Hepatocyte (in vitro differentiated cells): ENCODE measurements at places on chromosomes 6 and 20.
A peak's percentile ranks its signal among the peaks of the same experiment; 100 is the strongest.

DNA sequence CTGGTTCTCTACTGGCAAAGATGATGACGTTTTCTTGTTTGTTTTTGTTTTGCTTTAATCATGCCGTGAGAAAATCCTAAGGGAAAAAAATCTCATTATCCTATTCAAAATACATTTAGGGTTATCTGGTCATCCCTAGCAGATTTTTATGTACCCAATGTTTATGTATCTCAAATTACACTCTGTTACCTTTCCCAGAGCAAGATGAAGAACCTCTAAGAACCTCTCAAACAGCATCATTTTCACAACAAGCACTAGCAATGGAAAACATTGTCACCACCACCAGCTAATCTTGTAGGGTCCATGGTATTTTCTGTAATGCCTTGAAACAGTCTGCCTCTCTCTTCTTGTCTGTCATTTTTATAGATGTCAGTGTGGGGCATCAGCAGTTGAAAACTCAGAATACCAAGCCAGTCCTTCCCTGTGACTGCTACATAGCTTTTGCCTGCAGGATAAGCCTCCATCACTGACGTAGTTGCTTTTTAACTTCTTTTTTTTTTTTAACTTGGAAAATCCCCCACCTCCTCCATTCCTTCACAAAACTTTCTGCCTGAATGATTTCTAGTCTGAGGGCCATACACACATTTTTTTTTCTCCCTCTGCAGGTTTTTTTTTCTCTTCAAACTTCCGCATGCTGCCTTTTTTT, 2.4 kb upstream of the SNAP25 start:
- DNase-seq, result no peak

DNA sequence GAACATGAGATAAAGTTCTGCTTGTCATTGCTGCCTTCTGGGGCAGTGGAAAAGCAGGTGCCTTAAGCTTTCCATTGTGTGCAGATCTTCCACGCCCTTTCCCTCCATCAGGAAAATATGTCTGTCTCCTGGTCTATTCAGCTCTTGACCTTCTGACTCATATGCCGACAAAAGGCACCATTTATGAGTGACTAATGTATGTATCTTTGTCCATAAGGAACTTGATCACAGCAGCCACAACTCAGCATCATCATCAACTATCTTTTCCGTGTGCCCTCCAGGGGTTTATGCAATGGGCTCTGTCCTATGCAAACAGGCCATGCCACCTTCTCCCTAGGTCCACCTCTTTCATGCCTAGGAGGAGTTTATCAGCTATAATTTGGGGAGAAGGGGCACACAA, 102.7 kb upstream of the QKI start:
- DNase-seq, result no peak

DNA sequence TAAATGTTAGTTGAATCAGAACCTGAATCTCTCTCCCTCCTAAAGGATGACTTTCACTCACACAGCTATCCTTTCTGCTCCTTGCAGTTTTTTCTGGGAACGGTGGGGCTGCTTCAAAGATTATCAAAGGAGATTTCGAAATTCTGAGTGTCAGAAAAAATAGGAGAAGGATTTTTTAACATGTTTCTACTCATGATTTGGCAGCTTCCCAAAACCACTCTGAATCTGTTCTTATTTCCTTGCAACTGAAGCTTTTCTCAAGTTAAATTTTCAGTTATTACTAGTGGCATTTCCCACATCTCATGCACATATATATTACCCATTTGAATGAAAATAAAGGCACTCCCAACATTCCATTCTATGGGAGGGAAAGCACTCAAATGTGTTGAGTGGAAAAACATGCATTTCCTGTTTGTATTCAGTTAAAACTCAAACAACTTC, 123.6 kb downstream of the LCA5 start:
- peak; percentile 34 for DNase-seq

- no peak for DNase-seq
These were observed 10.2 kb upstream of the MICAL1 start for GRCh38 chr6:109465772-109466171.

- no peak for DNase-seq
These were observed 13.1 kb downstream of the VSTM2L start for GRCh38 chr20:37915800-37916570.
